ENCODE measurements at places on chromosomes 4 and X. TPM values are rescaled to one million over a fixed set of nuclear protein-coding genes. Genes with fewer than 3 reads are reported as not detected.

The PCSK1N gene
- total RNA-seq, result 63.5 TPM

The SMIM43 gene
- 0.94 TPM for total RNA-seq

The TENM3 gene
- total RNA-seq, result 48.2 TPM

The CLDN34 gene
- total RNA-seq, result not detected

The ABRAXAS1 gene
- total RNA-seq, result 7.8 TPM

The PRDX4 gene
- total RNA-seq, result 27.2 TPM

The CDKL5 gene
- total RNA-seq, result 92.6 TPM

The NPY2R gene
- total RNA-seq, result 1.3 TPM

The SPANXN3 gene
- total RNA-seq, result not detected

The DUSP21 gene
- not detected for total RNA-seq

The FRMD7 gene
- not detected for total RNA-seq

The STATH gene
- total RNA-seq, result not detected

The ARMCX1 gene
- total RNA-seq, result 71.4 TPM

The ZNF141 gene
- total RNA-seq, result 85.4 TPM

The SNCA gene
- total RNA-seq, result 69.5 TPM

The PNCK gene
- 33.8 TPM for total RNA-seq

The CT45A9 gene
- total RNA-seq, result not detected

The SPP1 gene
- total RNA-seq, result 161 TPM

The POU4F2 gene
- not detected for total RNA-seq

The UBE2D3 gene
- total RNA-seq, result 292 TPM

The LUZP4 gene
- not detected for total RNA-seq

The SH2D1A gene
- total RNA-seq, result not detected

The PCYT1B gene
- 26.3 TPM for total RNA-seq

The ETDB gene
- not detected for total RNA-seq

The F9 gene
- not detected for total RNA-seq

The MAP7D2 gene
- 10.0 TPM for total RNA-seq

The MAGEA9B gene
- total RNA-seq, result not detected

The FMR1NB gene
- total RNA-seq, result not detected

The MCUB gene
- 31.0 TPM for total RNA-seq

The DAPP1 gene
- 0.31 TPM for total RNA-seq

The ERVMER34-1 gene
- 0.94 TPM for total RNA-seq

The KANTR gene
- 91.4 TPM for total RNA-seq

The MTMR8 gene
- total RNA-seq, result 6.9 TPM

The GPR119 gene
- not detected for total RNA-seq

The ZFP92 gene
- 1.9 TPM for total RNA-seq

The CSAG2 gene
- not detected for total RNA-seq

The LINC00632 gene
- 192 TPM for total RNA-seq

The FATE1 gene
- not detected for total RNA-seq

The KLHL4 gene
- 36.3 TPM for total RNA-seq

The FAM149A gene
- 39.8 TPM for total RNA-seq

The MAGIX gene
- 2.8 TPM for total RNA-seq

The LETM1 gene
- 91.4 TPM for total RNA-seq

The ATP6AP2 gene
- 102 TPM for total RNA-seq

The FAM53A gene
- total RNA-seq, result 0.63 TPM

The DCAF12L1 gene
- 0.63 TPM for total RNA-seq

The AREG gene
- total RNA-seq, result not detected

The DCUN1D4 gene
- 111 TPM for total RNA-seq

The RNF150 gene
- 53.2 TPM for total RNA-seq

The CT45A5 gene
- total RNA-seq, result not detected

The TRIM75 gene
- total RNA-seq, result not detected

The HSFX3 gene
- not detected for total RNA-seq

The SPON2 gene
- total RNA-seq, result 4.7 TPM

Data from parietal lobe (tissue), 2 donors.